ENCODE measurements at places on chromosomes 5 and 9.

DNA sequence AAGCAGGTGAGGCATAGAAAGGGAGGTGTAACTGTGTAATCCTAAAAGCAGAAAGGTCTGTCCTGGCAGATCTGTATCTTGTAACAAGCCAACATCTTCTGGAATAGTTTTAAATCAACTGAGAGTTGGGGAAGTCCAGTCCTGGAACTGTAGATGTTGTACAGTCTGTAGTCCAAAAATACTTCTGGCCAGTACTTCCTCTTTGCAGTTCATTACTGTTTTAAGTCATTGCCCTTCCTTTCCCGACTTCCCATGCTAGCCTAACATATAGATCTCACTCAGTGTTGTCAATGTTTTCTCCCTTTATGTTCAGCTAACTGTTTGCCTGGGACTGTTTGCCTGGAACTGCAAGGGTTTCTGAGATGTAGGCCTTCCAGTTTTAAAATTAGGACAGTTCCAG is 168.5 kb upstream of the ISL1 start:
- no peak for DNase-seq

DNA sequence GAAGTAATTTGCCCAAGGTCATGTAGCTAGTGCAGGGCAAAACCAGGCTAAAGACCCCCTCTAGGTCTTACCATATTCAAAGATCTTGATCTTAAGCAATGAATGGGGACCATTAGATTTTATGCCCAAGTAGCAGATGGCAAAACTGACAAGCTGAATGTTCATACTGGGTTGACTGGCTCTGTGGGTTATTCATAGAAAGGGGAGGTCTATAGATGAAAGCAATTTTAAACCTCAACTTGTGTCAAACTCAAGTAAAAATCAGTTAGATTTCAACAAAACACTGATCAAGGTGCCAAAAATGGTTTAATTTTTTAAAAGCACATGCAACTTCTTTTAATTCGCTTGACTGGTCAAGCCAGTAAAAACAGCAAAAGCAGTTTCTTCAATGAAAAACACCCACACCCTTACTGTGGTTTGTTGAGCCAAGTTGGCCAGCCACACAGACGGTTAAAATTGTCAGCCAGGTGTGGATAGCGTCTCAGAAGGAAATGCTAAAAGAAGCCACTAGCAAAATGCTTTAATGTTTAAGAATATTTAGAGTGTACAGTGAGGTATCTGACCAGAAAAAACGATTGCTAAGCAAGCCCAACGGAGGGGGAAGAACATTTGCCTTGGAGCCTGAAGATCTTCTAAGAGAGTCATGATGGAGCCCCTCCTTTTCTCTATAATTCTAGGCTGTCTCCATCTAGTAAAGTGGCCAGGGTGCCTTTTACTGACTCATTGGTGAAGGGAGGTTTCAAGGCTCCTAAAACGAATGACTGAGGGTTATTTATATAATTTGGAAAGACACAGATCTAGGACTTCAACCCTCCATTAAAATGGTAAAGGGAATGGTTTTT is 539.6 kb upstream of the CLINT1 start:
- no peak for DNase-seq

DNA sequence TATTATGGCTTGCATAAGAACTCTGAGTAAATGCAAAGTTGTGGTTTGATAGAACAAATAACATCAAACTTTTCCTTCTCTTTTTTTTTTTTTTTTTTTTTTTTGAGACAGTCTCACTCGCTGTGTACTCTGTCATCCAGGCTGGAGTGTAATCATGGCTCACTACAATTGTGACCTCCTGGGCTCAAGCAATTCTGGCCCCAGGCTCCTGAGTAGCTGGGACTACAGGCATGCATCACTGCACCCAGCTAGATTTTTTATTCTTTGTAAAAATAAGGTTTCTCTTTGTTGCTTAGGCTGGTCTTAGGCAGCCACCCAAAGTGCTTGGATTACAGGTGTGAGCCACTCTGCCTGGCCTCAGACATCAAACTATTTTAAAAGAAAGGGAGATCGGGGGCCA is 19.0 kb upstream of the PTGER4 start:
- DNase-seq: no peak

GRCh38 chr5:109857405-109858031 is 167.8 kb downstream of the MAN2A1 start:
- no peak for DNase-seq

GRCh38 chr9:82989929-82990328 is 73.0 kb downstream of the RASEF start:
- DNase-seq: no peak

DNA sequence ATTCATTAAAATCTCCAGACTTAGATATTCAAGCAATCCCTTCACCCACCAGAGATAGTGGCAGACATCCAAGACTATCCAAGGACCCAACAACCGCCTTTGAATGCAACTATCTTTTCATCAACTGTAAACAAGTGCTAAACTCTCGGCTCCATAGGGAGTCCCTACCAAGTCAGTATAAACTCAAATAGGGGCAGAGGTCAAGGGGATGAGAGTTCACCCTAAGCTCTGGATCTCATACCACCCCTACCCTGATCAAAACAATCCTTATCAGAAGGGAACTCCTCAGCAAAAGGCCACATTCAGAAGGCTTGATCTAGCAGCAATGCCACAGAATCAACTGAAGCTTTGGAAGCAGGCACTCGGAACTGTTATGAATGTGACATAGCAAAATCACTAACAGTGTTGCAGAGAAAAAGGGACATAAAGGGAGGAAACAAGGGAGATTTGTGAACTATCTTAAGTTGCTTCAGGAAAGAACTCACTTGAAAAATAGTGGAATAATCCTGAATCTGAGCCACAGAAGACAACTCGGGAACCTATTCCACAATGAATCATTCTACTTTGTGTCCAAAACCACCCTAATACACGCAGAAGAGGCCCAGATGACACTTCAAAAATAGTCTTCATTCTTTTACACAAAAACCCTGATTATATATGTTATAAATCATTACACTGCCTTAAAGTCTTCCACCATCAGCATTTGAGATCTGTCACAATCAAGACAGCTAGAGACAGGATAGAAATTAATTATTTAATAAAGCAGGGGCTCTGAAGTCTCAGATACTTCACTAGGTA is 49.8 kb downstream of the NR6A1 start:
- no peak for DNase-seq

- DNase-seq: no peak
Observed at GRCh38 chr5:134114886-134115805, 665 bp downstream of the TCF7 start.

- no peak for DNase-seq
Observed at GRCh38 chr5:172426086-172426485, 28.2 kb downstream of the SH3PXD2B start.

DNA sequence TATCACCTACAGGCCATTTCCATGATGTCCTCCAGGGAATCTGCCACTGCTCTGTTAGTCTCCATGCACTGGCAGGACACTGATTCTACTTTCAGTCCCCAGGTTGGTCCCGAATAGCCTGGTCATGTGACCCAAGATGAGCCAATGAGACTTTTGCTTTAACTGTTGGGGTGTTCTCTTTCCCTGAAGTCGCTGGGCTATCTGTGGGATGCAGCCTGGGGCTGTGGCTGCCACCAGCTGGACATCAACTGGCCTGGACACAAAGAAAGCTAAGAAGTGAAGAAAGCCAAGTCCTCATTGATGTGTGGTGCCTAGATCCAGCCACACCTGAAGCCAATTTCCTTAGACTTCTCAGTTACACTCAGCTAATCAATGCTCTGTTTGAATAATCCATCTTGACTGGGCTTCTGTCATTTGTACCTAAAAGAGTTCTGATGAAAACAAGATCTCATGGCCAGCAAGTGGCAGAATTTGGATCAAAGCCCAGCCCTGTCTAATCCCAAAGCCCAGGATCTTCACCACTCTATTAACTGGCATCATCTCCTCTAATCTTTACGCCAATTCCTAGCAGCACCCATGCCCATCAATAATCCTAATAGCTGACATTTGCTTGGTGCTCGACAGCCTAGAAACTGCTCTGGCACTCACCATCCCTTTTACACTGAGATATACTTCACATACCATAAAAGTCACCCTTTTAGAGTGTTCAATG is 37.0 kb downstream of the SH3PXD2B start:
- DNase-seq: no peak

- DNase-seq: no peak
Observed at GRCh38 chr5:96984506-96985192, 48.8 kb downstream of the LNPEP start.

DNA sequence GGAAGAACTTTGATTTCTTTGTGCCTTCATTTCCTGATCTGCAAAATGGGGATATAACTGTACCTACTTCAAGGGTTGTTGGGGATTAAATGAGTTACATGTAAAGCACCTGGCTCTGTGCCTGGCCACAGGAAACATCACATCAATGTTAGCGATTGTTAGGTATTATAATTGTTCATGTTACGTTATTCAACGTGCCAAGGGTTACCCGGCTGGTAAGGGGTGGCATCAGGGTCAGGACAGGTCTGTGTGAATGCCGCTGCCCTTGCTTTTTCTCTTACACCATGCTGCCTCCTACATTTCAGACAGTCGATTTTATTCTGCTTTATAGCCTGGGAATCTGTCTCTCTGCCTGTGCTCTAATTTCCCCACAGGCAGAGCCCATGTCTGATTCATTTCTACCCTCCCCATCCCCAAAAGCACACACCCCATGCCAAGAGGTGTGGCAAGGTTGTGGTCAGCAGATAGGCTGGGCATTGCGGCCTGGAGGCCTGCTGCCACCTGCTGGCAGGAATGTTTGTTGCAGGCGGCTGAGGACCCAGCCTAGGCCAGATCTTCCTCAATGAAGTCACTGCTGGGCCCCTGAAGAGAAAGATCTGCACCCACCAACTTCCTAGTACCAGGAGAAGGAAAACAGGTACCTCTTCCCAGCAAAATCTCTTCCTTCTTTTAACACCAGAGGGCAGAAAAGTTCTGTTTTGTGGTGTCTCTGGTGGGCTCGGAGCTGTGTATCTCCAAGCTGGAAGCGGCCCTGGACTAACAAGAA is 5.3 kb downstream of the ANKS6 start:
- DNase-seq: peak; percentile 100

GRCh38 chr5:87020099-87020934 is 247.4 kb upstream of the RASA1 start:
- peak; percentile 42 for DNase-seq

- peak; percentile 68 for DNase-seq
Observed at GRCh38 chr9:136808075-136808805, 492 bp downstream of the RABL6 start.

DNA sequence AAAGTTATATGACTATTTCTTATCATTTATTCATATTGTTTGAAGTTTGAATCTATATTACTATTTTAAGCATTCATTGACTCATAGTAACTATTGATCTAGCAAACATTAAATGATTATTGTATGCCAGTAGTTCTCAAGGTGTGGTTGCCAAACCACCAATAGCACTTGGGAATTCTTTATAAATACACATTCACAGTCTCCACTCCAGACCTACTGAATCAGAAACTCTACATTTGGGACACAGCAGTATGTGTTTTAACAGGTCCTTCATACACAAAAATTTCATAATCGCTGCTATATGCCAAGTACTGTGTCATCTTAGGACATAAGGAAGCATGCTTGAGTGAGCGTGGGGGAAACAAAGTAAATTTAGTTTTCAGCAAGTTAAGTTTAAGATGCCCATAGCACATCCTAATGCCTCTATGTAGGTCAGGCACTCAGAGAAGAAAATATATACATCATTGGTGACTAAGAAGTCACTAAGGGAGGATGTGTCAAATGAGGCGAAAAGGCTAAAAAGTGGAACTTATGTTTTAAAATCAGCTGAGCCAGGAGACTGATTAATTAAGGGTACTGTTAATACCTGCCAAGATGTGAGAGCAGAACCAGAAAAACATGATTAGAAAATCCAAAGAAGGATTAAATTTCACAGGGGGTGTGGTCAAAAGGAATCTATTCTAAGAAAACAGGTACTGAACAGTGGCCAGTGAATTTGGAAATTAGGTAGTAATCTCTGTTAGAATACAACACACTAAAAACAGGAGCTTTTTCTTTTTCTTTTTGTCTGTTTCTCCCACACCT is 340.8 kb downstream of the HCN1 start:
- no peak for DNase-seq

DNA sequence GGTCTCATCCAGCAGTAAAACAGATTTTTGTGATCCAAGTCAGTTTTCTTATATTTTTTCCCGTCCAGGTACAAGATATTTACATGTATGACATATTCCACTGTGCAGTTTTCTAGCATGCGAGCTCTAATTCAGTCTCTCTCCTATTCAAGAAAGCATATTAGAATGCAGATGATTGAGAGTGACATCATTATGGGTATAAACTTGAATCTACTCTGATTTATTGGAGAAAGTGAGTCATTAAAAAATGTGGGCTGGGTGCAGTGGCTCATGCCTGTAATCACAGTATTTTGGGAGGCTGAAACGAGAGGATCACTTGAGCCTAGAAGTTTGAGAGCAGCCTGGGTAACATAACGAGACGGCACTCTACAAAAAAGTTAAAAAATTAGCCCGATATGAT is 6.2 kb downstream of the FER start:
- DNase-seq: no peak

DNA sequence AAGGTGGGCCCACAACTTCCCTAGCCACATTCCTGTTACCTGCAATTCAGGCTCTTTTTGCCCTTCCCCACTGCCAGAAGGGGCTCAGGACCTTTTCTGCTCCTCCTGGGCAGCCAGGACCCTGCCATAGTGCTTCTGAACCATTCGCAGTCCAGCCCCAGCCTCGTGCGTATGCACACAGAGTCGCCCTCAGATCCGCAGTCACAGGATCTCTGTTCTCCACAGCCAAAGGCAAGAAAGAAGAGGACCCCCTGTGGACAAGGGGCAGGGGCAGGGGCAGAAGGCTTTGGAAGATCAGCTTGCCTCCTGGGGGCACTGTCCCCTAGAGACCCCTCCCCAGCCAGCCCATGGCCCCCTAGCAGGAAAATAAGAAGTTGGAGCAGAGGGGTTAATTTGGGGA is 82.8 kb downstream of the PCDH1 start:
- DNase-seq: no peak

- no peak for DNase-seq
Observed at GRCh38 chr9:127915801-127916719, 781 bp downstream of the ST6GALNAC4 start.

DNA sequence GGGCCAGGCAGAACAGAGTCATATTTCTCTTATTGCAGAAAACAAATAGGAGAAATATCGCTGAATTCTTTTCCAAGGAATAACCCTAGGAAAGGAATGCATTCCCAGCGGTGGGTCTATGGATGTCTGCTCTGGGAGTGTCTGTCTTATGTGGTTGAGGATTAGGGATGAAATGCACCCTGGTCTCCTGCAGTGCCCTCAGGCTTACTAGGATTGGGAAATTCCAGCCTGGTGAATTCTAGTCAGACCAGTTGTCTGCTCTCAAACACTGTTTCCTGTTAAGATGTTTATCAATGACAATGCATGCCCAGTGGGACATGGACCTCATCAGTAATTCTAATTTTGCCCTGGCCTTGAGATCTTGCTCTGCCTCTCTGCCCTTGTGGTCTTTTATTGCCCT is 136.1 kb upstream of the ELAVL2 start:
- no peak for DNase-seq

GRCh38 chr9:14146201-14146874 is 167.6 kb downstream of the NFIB start:
- no peak for DNase-seq

DNA sequence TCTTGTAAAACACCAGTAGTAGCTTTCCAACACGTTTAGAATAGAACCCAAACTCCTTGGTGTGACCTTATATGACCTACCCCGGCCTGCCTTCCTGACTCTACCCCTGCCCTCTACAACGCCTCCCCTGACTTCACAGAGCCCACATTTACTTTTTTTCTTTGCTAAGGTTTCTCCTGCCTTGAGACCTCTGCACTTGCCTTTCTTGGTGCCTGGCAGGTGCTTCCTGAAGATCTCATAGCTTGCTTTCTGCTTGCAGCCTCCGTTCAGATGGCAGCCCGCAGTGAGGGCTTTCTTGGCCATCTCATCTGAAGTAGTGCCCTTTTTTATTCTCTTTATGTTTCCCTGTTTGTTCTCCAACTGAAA is 24.3 kb downstream of the NUP214 start:
- DNase-seq: no peak

All from H54 (cell line).